T-helper 1 cell (primary cell): ENCODE measurements at places on chromosomes 4 and X.

DNA sequence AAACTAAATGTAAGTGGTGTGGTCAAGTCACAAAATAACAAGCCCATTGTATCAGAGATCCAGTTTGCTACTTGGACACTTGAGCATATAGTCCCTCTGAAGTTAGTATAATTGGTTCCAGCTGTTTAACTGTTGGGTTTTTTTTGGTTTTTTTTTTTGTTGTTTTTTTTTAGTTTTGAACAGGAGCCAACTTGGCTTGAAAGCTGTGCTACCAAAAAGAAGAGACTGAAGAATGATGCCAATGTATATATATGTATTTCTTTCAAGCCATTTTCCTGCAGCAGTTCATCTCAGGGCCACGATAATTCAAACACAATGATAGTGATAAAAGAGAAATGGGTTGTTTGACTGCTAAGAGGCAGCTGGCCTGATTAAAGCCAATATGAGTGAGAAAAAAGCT lies 138.3 kb downstream of the PCDH18 start:
- DNase-seq = no peak

GRCh38 chrX:267771-268261 lies 13.4 kb upstream of the PLCXD1 start:
- DNase-seq = no peak

DNA sequence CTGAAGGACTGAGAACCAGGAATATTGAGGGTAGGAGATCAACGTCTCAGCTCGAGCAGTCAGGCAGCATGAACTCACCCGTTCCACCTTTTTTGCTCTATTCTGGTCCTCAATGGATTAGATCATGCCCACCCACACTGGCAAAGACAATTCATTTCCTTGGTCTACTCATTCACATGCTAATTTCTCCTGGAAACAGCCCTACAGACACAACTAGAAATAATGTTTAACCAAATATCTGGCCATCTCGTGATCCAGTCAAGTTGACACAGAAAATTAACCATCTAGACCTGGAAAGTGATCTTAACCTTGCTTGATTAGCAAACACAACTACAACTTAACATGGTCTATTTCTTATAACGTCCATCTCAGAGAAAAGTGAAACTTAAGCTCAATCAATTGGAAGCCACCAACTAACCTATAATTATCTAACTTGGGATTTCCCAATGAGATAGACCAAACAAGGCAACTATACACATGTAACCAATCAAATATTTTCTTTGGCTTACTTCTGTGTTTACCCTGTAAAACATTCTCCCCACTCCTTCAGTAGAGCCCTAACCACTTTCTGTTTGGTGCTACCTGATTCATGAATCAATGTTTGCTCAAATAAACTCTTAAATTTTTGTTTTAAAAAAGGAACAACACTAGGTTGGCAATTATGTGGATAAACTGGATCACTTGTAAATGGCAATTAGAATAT lies 69.7 kb upstream of the MAMLD1 start:
- no peak for DNase-seq

GRCh38 chr4:16113741-16114140 lies 29.9 kb upstream of the PROM1 start:
- no peak for DNase-seq

DNA sequence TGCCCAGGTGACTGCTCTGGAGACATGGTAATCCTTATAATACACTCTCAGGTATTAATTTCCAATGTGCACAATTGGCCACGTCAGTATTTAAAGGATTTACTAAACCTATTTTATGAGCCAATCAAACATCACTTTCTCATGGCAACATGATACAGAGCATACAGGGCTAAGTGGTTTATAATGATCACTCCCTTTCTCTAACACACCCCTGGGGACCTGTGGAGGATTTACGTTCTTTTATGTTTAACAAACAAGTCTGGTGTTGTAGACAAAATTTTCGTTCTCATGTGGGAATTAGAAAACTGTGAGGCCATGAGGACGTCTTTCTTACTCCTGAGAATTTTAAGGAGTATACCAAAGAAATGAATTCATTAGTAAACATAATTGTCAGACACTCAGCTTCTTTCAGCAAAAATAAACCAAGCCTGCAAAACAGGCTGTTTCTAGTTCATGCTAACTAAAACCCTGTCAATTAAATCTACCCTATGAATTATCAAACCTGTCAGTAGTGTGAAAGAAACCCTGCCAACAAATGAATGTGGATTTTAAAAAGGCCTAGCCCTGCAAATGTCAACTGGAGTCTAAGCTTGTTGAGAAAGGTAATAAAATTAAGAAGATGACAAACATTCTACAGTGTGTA lies 155.8 kb downstream of the PDGFC start:
- no peak for DNase-seq

DNA sequence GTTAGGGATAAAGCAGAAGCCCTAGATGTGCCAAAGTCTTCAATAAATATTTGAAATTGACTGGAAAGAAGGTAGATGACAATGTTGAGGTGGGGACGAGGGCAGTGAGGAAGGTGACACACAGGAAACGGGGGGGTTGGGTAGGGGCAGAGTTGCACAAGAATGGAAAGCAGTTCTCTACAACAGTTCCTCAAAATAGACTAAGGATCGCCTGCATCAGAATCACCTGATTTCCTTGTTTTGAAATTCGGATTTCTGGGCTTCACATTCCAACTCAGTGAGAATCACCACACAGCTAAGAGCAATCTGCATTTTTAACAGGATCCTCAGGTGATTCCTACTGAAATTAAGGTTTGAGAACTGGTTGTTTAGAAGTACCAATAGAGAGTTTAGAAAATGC lies 70.6 kb downstream of the ARFIP1 start:
- peak; percentile 36 for DNase-seq

DNA sequence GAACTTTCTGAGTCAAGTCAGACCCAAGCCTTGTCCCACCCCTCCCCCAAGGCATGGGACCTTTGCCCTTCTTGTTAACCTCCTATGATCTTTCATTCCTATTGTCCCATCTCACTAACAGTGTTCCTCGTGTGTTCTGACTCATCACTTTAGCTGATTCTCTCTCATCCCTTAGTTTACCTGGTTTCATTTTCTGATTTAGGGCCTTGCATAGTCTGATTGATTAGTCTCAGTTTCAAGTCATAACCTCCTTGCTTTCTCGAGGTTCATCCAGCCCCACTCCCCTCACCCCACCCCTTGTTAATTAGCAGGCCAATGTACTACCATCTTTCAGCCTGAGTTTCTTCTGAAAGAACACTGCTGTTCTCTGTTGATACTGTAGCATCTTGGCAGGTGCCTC lies 517.4 kb downstream of the RPA4 start:
- DNase-seq = no peak

- DNase-seq = no peak
These were observed 20.0 kb downstream of the CLDN22 start for GRCh38 chr4:183300070-183300469.

DNA sequence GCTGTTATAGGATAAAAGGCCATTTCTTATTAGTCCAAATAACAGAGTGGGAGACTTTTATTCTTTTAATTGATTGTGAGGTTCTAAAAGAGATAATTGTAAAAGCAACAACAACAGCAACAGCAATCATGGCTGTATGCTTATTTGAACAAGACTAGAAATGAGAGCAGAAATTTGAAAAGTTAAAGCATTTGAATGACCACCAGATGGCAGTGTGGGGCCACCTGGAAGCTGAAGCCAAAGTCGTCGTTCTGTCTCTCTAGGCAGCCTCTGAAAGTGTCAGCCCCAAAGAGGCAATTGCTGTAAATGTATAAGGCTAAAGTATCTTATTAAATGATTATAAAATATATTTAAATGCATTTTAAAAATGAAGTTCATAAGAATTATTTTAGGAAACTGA lies 42.2 kb downstream of the SH2D1A start:
- DNase-seq = peak; percentile 39
